ENCODE measurements at places on chromosomes 13 and 19.

DNA sequence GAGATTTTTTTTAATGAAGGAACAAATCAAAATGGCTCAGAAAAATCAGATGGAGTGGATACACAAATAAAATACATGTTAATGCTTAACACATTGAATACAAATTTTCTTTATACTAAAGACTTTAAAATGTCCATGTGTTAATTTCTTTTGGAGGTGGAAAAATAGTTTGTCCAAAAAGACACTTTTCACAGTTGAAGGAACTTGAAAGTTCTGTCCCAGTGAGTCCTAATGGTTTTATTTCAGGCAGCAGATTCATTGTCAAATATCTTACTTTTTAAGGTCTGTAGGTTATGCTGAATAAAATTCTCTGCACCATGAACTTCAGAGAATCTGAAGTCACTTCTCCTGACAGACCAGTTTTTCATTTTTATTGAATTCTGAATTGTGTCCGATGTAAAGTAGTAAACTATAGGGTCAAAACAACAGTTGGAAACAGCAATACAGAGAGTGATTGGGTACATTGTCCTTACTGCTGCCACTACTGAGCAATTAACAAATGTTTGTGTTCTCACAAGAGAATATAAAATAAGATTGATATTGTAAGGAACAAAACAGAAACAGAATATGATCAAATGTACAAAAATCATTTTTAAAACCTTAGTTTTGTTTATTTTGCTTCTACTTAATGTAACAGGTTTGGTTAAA is 1.6 kb downstream of the LPAR6 start:
- no peak for DNase-seq

DNA sequence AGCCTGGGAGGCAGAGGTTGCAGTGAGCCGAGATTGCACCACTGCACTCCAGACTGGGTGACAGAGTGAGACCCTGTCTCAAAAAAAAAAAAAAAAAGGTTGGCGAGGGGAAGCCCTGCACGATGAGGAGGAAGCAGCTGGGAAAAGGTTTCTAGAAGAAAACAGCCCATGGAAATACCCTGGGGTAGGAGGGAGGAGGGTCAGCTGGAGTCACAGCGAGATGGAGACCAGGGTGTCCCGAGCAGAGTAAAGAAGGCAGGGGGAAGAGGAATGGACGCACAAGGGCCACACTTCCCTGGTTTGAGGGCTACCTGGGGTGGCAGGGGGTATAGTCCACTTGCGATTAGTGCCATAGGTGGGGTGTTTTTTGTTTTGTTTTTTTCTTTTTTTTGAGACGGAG is 6.4 kb downstream of the KANK3 start:
- no peak for DNase-seq

DNA sequence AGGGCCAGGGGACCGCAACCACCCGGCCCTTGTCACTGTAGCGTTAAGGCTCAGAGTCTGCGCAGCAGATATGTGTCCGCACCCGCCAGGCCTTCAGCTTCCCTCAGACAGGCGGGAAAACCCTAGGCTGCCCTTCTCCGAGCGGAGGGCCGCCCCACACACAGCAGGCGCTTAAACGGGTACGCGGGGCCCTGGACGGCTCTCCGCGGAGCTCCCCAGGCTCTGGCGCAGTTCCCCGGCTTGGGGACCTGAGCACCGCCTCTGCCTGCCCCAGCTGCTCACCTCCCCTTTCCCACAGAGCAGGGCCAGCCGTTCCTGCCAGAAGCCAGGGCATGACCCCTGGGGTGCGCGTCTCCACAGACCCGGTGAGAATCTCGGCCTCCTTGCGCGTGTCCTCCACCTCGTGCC is 593 bp downstream of the ZNF135 start:
- no peak for DNase-seq

DNA sequence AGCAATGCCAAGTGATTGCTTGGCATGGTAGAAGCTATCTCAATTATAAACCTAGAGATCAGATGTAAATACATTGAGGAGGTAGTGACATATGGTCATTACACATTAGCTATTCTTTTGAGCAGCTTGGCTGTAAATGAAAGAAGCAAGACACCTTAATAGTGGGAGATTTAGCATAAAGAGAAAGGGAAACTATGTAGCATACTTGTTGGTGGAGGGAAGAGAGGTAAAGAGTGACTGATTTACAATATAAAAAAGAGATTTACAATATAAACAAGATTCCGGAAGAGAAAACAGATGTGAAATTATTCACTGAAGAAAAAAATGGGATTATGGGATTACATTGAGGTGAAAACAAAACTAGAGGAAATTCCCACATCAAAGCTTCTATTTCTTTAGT is 2009.6 kb downstream of the OLFM4 start:
- no peak for DNase-seq

GRCh38 chr19:18860302-18860700 is 28.5 kb downstream of the UPF1 start:
- DNase-seq: no peak

GRCh38 chr13:91902291-91902690 is 503.9 kb downstream of the GPC5 start:
- DNase-seq: no peak

GRCh38 chr19:10116085-10116865 is 3.4 kb downstream of the EIF3G start:
- DNase-seq: no peak

GRCh38 chr19:42156571-42156970 is 24.3 kb upstream of the POU2F2 start:
- no peak for DNase-seq

DNA sequence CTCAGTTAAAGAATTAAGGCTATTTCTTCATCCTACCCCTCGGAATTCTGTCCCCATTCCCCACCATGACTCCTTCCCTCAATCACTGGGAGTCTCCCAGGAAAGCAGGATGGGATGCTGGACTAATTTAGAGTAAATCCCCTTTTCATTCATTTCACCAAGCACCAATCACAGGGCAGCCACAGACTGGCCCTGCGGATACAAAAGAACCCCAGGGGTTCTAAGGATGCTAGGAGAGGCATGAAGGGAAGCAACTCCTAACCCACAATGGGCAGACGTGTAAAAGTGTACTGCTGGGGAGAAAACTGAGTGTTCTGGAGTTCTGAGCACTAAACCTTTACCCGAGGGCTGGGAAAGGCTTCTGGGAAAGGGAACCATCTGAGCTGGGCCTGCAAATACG is 3.0 kb downstream of the PEPD start:
- DNase-seq: no peak

GRCh38 chr19:19551853-19552192 is 13.8 kb downstream of the CILP2 start:
- no peak for DNase-seq

- peak; percentile 72 for DNase-seq
Observed at GRCh38 chr13:32427852-32428580, at the start of gene N4BP2L1. TSS of gene N4BP2L1 (minus strand) at chr13:32428130. CDS start at chr13:32428082, 48 bp downstream.

DNA sequence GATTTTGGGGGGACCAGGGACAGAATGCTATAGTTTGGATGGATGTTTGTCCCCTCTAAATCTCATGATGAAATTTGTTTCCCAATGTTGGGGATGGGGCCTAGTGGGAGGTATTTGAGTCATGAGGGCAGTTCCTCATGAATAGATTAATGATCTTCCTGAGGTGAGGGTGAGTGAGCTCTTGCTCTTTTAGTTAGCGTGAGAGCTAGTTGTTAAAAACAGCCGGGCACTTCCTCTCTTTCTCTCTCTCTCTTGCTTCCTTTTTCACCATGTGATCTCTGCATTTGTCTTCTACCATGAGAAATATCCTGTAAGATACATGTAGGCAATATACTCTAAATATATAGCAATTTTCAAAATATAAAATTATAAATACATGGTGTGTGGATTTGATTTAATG is 290.8 kb upstream of the PCDH9 start:
- DNase-seq: no peak

DNA sequence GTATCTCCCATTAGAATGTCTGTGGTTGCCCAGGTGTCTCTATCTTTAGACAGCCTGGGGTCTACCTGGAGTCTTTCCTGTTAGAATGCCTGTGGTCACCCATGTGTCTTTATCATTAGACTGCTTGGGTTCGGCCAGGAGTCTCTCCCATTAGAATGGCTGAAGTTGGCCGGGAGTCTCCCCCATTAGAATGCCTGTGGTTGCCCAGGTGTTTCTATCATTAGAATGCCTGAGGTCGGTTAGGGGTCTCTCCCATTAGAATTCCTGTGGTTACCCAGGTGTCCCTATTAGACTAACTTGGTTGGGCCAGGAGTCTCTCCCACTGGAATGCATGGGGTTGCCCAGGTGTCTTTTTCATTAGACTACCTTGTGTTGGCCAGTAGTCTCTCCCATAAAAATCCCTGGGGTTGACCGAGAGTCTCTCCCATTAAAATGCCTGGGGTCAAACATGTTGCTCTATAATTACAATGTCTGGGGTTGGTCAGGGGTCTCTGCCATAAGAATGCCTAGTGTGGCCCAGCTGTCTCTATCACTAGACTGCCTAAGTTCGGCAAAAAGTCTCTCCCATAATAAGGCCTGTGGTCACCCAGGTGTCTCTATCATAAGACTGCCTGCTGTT is 1448.7 kb downstream of the UQCRFS1 start:
- no peak for DNase-seq

DNA sequence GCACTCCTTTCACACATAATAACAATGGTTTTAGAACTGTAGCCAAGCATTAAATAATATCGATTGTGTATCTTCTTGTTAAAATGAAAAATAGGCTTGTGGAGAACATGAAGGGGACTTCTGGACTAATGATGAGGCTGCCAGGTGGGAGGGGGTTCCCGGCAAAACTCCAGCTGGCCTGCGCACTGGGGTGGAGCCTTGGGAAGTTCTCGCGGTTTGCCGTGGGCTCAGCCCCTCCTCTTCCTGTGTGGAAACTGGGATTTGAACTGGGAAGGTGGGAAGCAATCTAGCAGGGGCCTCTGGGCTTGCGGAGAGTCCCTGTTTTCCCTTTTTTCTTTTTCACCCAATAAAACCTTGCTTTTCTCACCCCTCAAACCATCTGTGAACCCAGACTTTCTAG is 113.7 kb upstream of the SLITRK1 start:
- no peak for DNase-seq

DNA sequence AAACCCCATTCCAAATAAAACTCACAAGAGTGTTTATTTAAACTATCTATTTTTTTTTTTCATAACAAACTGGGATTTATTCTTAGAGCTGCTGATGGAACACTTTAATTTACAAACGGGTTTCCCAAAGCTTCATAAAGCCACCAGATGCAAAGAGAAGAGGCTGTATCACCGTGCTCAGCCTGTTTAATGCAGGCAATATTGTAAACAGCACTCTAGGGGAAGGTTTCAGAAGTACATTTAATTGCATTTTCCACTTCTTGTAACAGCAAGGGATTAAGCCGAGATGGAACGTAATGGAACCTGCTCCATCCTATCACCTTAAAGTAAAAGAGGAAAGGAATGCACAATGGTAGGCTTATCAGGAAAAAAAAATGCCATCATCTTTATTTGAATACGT is 550.6 kb upstream of the ARGLU1 start:
- DNase-seq: no peak

- no peak for DNase-seq
Observed at GRCh38 chr13:94966422-94966955, 254.1 kb upstream of the SOX21 start.

DNA sequence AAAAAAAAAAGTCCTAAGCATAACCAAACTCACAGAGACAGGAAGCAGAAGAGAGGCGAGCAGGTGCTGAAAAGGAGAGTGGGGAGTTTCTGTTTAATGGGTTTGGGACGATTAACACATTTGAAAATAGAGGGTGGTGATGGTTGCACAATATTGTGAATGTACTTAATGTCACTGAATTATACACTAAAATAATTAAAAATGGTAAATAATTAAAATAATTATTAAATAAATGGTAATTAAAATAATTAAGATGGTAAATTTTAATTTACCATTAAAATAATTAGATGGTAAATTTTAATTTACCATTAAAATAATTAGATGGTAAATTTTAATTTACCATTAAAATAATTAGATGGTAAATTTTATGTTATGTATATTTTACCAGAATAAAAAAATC is 74.8 kb upstream of the XPO4 start:
- DNase-seq: no peak

GRCh38 chr13:94568443-94568842 is 27.5 kb downstream of the TGDS start:
- DNase-seq: no peak

DNA sequence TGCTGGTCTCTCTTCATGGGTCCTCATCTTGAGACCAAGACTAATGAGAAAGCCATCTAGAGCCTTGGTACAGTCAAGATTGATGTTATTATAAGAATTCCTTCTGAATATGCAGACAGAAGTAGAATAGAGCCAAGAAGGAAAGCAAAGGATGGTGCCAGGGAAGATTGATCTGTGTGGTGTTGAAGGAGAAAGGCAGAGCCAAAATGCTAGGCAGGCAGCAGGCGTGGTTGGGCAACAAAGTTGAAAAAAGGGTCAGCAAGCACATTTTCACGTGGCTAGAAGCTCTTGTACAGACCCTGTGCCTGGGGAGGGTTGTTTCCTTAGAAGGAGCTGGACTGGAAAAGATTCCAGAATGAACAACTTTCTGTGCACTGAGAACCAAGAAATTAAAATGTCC is 319.7 kb upstream of the ARGLU1 start:
- DNase-seq: no peak

DNA sequence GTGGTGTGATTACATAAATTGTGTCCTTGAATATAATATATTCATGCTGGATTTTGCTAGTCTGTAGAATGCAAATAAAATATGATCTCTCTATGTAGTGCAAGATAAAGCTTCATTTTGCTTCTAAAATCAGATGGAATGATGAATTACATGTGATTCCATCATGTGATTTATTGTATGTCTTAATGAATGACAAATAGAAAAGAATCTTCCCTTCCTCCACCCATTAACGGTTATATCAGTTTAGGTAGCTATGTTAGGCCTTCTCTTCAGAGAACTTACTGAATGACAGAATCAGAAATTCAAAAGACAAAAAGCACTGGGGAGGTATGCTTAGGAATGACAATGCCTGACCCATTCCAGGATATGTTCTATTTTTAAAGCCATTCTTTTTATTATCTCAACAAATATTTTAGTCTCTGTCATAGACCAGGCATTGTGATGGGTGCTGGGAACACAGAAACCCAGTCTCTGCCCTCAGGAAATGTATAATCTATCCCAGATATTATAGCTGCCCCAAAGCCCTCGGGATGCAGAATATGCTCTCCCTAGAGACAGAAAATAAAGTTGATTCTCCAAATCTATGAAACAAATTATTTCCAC is 90.6 kb downstream of the TEX26 start:
- no peak for DNase-seq

DNA sequence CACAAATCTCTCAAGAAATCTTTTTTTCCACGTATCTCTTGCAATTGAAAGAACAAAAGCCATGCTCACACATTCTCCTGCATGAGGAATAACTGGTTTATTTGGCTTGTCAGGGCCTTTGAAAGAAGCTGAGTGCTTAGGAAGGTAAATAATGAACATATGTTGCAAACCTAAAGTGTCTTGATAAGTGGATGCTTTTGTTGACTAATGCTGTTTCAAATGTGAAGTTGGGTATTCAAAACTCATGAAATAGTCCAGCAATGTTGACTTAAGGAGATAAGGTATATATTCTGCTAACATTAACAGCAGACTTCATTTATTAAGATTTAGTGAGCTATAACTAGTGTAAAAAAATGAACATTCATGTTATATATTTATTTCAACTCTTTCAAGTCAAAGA is 1792.7 kb upstream of the MIR17HG start:
- no peak for DNase-seq

- DNase-seq: no peak
Observed at GRCh38 chr13:70249332-70250064, 141.2 kb upstream of the KLHL1 start.

Measured in stimulated activated CD8-positive, alpha-beta memory T cell treated with anti-CD3 and anti-CD28 coated beads, Interleukin-4, amount 100 ng/mL, for 4 hours (primary cell).